Daoy (cell line): ENCODE measurements at places on chromosomes 4 and X. TPM values are rescaled to one million over a fixed set of nuclear protein-coding genes. Genes with fewer than 3 reads are reported as not detected.
A peak's percentile ranks its signal among the peaks of the same experiment; 100 is the strongest.

Gene NWD2
- not detected in 2 replicates for total RNA-seq

DNA sequence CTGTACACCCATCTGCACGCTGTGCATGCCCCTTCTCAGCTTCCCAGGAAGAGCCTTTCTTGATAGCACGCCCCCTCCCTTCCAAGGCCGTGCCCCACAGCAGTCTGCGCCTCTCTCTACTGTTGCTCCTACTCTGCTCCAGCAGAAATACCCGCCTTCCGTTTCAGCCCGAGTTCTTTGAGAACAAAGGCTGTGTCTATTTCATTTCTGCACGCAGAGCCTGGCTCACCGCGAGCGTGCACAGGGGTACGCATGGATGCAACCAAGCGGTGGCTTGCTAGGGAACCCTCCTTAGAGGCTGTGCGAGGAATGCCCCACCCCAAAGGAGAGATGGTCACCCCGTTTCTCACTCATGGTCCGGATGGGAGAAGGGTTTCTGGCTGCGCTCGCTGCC is 485 bp downstream of the AADAT start:
- peak; percentile 33 for DNase-seq

DNA sequence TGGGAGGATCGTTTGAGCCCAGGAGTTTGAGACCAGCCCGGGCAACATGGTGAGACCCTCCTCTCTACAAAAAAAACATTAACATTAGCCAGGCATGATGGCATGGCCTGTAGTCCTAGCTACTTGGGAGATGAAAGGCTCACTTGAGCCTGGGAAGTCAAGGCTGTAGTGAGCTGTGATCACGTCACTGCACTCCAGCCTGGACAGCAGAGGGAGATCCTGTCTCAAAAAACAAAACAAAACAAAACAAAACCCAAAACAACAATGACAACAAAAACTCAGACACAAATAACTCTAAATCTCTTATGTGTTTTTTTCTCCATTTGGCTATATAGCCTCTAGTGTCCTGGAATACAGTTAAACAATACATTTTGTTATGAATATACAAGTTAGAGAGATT is 127.3 kb upstream of the STK26 start:
- DNase-seq, result peak; percentile 1

Gene HPRT1
- 13.9 and 21.7 TPM in 2 replicates for total RNA-seq

DNA sequence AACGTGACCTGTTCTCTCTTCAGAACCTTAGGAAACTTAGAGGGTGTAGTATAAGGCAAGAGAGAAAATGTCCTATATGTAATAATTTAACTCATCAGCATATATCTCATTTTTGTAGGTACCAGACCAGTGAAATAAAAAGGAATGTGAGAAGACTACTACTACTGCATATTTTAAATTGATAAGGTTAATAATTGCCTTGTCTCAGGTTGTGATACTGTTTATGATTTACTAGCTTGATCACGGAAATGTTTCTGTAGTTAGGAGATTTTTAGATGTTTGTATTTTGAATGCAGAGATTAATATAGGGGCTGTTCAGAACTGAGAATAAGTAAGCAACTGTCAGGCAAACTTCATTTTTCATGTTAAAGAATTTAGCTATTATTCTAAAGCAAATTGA is 1563.4 kb downstream of the C4orf33 start:
- DNase-seq, result no peak

Gene RS1
- total RNA-seq, result not detected in 2 replicates

Gene FAT1
- 38.6 and 50.2 TPM in 2 replicates for total RNA-seq

Gene YIPF7
- not detected in 2 replicates for total RNA-seq
